ENCODE measurements at places on chromosomes 16 and 17.

DNA sequence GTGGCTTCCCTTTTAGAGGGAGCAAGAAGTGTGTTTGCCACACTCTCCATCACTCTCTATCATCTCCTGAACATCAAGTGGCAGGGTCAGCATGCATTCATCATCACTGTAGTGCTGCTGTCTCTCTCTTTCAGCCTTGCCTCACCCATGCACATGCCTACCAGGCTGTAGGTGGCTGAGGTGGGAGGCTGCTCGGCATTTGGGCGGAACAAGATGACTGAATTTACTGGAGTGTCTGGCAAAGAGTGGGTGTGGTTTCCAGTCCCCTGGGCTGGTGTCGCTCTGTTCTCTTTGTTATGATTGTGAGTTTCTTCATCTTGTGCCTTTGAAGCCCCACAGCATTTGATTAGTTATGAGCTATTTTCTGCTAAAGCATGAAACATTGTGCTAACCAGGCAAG is 541.9 kb upstream of the EEF2KMT start:
- DNase-seq: no peak

DNA sequence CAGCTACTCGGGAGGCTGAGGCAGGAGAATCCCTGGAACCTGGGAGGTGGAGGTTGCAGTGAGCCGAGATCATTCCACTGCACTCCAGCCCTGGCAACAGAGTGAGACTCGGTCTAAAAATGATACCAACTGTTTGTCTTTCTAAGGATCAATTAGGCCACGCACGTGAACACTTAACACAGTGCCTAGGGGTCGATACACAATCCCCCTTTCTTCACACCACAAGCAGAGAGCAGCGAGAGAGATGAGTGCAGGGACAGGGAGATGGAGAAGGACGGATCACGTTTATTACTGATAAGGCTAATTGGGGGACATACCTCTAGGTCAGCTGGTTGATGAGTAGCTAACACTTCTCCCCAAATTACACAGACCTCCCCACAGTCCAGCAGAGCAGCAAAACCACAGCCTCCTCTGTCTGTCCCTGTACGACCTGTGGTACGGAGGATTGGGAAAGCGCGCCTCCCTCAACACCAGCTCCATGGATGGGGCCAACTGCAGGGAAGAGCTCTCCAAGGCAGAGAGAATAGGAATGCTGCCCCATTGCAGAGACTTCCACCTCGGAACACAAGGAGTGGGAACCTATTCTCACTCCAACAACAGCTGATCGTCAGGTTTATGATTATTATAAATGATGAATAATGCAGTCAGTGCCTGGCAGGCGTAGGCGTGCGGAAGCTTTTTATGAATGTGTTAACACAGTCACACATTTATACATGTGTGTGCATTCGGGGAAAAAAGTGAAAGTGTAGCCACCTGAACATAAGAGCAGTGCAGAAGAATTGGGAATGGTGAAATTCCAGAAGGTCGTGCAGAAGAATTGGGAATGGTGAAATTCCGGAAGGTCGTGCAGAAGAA is 155.1 kb downstream of the C16orf95 start:
- no peak for DNase-seq

DNA sequence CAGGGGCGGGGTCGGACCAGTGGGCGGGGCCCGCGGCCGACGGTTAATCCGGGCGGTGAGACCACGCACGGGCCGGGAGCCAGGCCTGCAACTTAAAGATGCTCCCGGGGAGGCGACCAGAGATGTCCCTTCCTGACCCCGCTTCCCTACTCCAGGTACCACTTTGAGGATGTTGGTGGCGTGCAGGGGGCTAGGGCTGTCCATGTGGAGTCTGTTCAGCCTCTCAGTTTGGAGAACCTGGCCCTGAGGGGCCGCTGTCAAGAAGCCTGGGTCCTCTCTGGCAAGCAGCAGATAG is 580 bp downstream of the RANGRF start:
- no peak for DNase-seq

DNA sequence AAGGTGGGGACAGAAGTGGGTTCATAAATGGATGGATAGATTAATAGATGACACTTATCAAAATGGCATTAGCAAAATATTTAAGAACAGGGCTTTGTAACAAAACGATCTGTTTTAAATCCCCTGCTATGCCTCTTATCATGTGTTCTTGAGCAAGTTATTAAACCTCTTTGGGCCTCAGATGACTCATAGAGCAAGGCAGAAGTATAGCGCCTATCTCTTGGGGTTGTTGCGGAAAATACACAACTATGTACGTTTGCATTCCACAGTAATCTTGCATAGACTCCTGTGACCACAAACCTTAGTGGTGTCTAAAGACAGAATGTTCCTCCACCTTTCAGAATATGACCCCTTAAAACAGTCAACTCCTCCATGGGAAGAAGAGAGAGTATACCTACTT is 116.8 kb downstream of the CDYL2 start:
- DNase-seq: no peak

GRCh38 chr16:55700961-55701360 is 45.2 kb downstream of the SLC6A2 start:
- DNase-seq: no peak

- no peak for DNase-seq
Measured at GRCh38 chr16:83744441-83744981, 63.3 kb upstream of the HSBP1 start.

GRCh38 chr17:37391146-37391545 is 15.4 kb downstream of the C17orf78 start:
- DNase-seq: no peak

GRCh38 chr17:4530799-4531730 is 24.1 kb downstream of the MYBBP1A start:
- DNase-seq: no peak

DNA sequence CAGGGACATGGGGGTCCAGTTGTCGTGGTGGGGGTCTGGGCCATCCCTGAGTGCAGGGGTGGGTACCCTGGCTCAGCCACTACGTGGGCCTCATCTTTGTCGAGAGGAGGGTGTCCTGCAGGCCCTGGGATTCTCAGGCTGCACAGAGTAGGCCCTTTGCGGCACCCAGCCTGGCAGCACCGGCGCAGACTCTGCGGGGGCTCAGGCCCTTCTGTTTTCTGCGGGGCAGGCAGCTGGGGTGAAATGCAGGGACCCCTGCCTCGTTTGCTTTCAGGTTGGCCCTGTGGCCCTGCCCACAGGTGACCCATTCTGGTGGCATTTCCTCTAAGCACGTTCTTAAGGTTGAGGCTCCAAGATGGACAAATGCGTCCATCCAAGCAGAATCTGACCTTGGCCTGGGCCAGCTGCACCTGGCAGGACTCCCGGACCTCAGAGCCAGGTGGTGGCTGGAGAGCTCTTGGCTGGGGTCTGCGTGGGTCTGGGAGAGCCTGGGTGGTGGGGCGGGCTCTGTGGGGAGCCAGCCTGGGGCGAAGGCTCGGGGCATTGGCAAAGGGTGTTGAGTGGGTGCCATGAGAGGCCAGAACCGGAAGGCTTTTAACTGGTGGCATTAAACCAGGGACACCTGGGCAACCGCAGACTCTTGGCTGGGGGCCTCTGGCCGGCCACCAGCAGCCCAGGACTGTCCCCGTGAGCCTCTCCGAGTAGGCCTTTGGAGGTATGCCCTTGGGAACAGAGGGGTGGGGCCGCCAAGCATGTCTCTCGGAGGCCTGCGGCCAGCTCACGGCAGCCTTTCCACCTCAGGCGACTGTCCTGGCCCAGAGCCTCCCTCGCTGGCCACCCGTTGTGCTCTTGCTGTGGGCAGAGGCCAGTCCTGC is 16.9 kb downstream of the PRSS27 start:
- DNase-seq: no peak

- no peak for DNase-seq
Measured at GRCh38 chr16:72084445-72084844, 9.0 kb downstream of the TXNL4B start.

- DNase-seq: no peak
Measured at GRCh38 chr17:44382917-44383316, 6.5 kb downstream of the ITGA2B start.

GRCh38 chr17:2194889-2195335 is 108.7 kb downstream of the SMG6 start:
- no peak for DNase-seq

GRCh38 chr16:56517206-56517605 is 2.6 kb downstream of the BBS2 start:
- no peak for DNase-seq

GRCh38 chr17:1222321-1222720 is 42.5 kb upstream of the ABR start:
- DNase-seq: no peak

GRCh38 chr16:6905601-6906000 is 427.0 kb upstream of the RBFOX1 start:
- no peak for DNase-seq

DNA sequence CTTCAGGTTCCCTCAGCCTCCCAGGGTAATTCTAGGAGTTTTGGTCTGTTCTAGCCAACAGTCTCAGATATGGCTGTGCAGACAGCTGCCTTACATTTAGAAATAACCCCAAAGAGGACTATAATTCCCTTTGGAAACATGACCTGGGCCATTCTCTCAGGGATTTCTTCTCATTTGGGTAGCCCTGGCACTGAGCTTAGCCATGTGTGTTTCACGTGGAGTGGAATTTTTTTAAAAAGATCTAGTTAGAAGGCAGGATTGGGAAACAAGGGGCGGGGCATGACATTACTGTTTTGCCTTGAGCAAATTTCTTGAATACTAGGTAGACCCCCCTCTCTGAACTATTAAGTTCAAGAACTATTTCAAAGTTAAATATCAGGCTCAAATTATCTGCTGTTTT is 29.6 kb upstream of the MRC2 start:
- DNase-seq: no peak

- peak; percentile 59 for DNase-seq
Measured at GRCh38 chr17:62965686-62966425, at the start of gene TANC2. Gene TANC2 (plus strand): TSS chr17:62966235. CDS start chr17:63009560, 43,325 bp downstream.

GRCh38 chr17:71959154-71959553 is 161.7 kb upstream of the SOX9 start:
- DNase-seq: no peak

DNA sequence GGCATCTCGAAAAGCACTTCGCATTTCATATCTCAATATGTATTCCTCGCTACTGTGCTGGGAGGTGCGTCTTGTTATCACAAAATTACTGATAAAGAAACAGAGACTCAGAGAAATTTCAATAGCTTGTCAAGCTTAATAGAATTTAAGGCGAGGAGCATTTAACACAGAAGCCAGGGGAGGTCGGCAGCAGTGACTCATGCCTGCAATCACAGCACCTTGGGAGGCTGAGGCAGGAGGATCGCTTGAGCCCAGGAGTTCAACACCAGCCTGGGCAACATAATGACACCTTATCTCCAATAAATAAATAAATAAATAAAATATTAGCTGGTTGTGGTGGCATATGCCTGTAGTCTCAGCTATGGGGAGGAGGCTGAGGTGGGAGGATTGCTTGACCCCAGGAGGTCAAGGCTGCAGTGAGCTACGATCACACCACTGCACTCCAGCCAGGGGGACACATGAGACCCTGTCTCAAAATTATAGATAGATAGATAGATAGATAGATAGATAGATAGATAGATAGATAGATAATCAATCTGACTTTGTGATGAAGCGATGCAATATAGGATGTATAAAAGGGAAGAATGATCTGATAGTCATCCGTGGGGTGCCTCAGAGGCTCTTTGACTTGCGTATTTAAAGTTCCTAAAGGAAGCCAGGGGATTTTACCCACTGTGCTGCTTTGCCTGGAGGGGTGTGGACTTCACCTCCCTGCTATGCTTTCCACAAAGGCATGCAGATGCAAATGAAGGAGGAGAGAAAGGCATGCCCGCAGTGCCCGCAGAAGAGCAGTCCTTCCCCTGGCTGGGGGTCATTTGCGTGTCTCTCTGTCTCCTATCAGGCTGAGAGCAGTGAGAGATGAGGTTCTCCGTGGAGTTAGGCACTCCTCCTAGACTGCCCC is 15.9 kb upstream of the USP10 start:
- no peak for DNase-seq

DNA sequence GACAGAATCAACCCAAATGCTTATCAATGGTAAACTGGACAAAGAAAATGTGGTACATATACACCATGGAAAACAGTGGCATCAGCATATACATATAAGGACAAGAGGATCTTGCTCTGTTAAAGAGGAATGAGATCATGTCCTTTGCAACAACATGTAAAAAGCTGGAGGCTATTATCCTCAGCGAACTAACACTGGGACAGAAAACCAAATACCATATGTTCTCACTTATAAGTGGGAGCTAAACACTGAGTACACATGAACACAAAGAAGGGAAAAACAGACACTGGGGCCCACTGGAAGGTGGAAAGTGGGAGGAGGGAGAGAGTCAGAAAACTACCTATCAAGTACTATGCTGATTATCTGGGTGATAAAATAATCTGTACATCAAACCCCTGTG is 447.3 kb upstream of the MAF start:
- no peak for DNase-seq

DNA sequence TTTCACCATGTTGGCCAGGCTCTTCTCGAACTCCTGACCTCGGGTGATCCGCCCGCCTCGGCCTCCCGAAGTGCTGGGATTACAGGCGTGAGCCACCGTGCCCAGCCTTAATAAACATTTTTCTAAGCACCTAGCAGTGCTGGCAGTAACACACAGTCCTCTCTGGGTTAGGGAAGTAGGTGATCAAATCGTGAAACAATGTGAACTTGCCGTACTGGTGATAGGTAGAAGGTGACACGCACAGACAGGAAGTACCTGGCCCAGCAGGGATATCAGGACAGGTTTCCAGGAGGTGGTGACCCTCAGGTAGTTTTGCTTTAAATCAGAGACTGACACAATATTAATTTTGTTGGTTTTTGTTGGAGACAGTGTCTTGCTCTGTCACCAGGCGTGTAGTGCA is 4.5 kb downstream of the PLD2 start:
- DNase-seq: no peak

DNA sequence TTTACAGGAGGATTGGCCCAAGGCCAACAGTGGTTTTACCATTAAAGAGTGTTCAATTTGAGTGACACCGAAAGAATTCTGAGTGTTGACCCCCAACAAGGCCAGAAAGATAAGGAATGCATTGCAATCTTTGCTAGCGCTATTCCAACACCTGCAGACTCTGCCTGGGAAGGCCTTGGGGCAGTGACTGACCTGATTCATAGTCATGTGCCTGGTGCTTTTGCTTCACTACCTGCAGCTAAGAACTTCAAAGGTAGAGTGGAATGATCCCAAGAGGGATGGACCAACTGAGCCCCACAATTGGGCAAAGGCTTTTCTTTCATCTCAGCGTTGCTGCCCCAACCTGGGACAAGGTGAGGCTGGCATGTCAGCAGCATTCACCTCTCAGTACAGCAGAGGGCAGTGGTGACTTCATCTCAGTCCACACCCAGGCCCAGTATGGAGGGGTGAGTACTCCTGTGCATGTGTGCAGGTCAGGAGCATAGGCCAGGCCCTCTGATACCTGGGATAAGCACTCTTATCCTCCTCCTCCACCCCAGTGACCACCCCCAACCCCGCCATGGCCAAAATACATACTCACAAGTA is 149.6 kb upstream of the GNAO1 start:
- DNase-seq: no peak

- DNase-seq: no peak
Measured at GRCh38 chr16:22014271-22014873, 6.5 kb downstream of the MOSMO start.
